Skeletal muscle tissue (tissue), 5 donors: ENCODE measurements at places on chromosomes 5 and 9. TPM values are rescaled to one million over a fixed set of nuclear protein-coding genes. Genes with fewer than 3 reads are reported as not detected.

PCDHB5 gene
- total RNA-seq, result 3.1 TPM

MARCHF11 gene
- total RNA-seq, result 1.0 TPM

ANKRD31 gene
- total RNA-seq, result under 0.01 TPM

CCNI2 gene
- total RNA-seq, result not detected

TSLP gene
- total RNA-seq, result under 0.01 TPM

C1QTNF2 gene
- 15.1 TPM for total RNA-seq

FXN gene
- 3.7 TPM for total RNA-seq

ROPN1L gene
- not detected for total RNA-seq

TRPM3 gene
- 1.6 TPM for total RNA-seq

FLT4 gene
- total RNA-seq, result 8.4 TPM

DTWD2 gene
- total RNA-seq, result 13.0 TPM

OR1N1 gene
- total RNA-seq, result not detected

LURAP1L gene
- total RNA-seq, result 14.1 TPM

ISCA1 gene
- total RNA-seq, result 30.3 TPM

MTAP gene
- total RNA-seq, result 22.4 TPM

SPATA31A3 gene
- total RNA-seq, result not detected

ANKRD34B gene
- total RNA-seq, result under 0.01 TPM

TRMO gene
- 18.3 TPM for total RNA-seq

AMACR gene
- 4.2 TPM for total RNA-seq

SLC25A48 gene
- total RNA-seq, result 0.52 TPM

NR2F1-AS1 gene
- 5.2 TPM for total RNA-seq

IGIP gene
- 5.7 TPM for total RNA-seq

SPINK5 gene
- total RNA-seq, result not detected

FGFR4 gene
- total RNA-seq, result 51.1 TPM

CANX gene
- total RNA-seq, result 259 TPM

SPINK6 gene
- not detected for total RNA-seq

ZNF608 gene
- total RNA-seq, result 31.3 TPM

EXD3 gene
- 8.4 TPM for total RNA-seq

PRRX2 gene
- total RNA-seq, result 3.1 TPM

SRD5A1 gene
- 4.2 TPM for total RNA-seq

OGN gene
- total RNA-seq, result 153 TPM

SLC4A9 gene
- not detected for total RNA-seq

ZFP62 gene
- 16.2 TPM for total RNA-seq

TAF11L2 gene
- total RNA-seq, result not detected

LYSMD3 gene
- 12.5 TPM for total RNA-seq

MEGF10 gene
- total RNA-seq, result 77.8 TPM

TEX10 gene
- total RNA-seq, result 29.2 TPM

SH3GL2 gene
- under 0.01 TPM for total RNA-seq

CDKN2B-AS1 gene
- 0.52 TPM for total RNA-seq

FRRS1L gene
- 1.0 TPM for total RNA-seq

GFI1B gene
- 1.0 TPM for total RNA-seq

DOCK2 gene
- total RNA-seq, result 13.6 TPM

TRPM6 gene
- under 0.01 TPM for total RNA-seq

CER1 gene
- not detected for total RNA-seq

KCNMB1 gene
- total RNA-seq, result under 0.01 TPM

TTLL11 gene
- total RNA-seq, result 13.0 TPM

GGTA1 gene
- total RNA-seq, result 6.3 TPM

GRM6 gene
- total RNA-seq, result not detected

FAM169A gene
- 0.52 TPM for total RNA-seq

AGXT2 gene
- not detected for total RNA-seq
